ENCODE measurements at places on chromosomes 2 and 18. TPM values are rescaled to one million over a fixed set of nuclear protein-coding genes. Genes with fewer than 3 reads are reported as not detected.

DNA sequence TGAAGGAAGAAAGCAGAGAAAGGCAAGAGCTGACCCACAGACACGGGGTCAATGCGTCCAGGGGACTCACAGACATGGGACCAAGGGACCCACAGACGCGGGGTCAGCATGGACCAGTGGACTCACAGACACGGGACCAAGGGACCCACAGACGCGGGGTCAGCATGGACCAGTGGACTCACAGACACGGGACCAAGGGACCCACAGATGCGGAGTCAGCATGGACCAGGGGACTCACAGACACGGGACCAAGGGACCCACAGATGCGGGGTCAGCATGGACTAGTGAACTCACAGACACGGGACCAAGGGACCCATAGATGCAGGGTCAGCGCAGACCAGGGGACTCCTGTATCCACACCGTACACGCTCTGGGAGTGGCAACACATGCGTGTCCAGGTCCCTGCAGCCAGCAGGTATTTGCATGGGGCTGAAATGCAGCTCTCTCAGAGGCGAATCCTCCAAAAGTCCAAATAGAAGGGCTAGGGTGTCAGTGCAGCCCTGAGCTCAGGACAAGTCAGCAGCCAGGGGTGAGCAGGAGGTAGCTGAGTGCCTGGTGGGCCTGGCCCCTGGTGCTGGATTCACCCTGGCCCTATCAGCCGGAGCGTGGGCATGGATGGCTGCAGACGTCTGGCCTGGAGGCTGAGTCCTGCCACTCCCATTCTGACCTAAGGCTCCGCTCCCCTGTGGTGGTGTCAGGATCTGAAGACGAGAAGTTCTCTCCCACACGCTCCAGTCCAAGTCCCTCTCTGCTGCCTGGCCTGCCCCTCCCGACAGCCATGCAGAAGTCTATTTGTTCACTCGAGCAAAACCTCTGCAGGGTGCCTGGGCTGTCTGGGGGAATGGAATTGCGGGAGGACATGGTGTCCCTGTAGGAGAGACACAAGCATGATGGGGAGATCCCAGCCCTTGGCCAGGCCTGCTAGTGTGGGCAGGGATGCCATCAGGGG lies 28.5 kb downstream of the TMEM18 start:
- DNase-seq = no peak

CLEC4F gene
- total RNA-seq = not detected

DNA sequence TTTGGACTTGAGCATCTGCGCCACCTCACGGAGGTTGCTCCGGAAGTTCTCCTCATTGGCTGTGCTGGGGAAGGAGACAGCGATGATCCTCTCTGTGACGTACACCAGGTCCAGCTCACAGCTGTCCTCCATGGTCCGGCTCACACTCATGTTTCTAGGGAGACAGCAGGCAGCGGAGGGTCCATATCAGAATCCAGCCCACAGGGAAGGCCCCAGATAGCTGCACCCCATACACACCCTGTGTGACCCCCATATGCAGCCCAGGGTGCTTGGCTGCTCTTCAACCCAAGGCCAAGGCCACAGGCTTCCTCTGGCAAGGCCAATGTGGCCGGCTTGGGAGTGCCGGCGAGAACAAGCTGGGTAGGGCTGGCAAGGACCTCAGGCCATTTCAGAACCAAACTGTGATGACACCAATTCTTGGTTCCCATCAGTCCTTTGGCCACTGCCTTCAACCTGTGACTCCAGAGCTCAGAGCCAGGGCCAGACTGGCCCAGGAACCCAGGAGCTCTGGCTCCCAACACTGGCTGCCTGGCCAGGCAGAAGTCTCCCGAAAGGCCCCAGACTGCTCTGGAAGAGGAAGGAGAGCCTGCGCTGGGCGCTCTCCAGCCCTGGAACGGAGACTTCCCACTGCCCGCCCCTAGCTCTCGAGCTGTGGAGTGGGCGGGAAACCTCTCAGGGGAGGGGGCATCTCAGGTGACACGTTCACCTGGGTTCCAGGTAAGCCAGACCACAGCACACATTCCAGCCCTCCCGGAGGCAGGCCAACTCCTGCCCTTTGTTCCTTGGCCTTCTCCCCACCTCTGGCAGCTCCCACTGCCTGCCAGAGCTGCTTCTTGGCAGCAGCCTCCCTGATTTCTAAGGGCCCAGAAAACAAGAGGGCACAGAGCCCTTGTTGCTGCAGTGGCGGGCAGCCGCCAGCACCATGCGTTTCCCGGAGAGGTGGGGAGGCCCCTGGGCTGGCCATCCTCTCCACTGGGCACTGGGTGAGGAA lies 104.7 kb downstream of the TNS1 start:
- DNase-seq = no peak

AMER3 gene
- total RNA-seq = not detected

- DNase-seq = no peak
Observed at GRCh38 chr2:128638341-128639119, 319.9 kb upstream of the HS6ST1 start.

- DNase-seq = no peak
Observed at GRCh38 chr2:36753706-36754221, 57.3 kb downstream of the VIT start.

SCG2 gene
- total RNA-seq = 81.7 TPM
